ENCODE measurements at places on chromosomes 11 and 22.

GRCh38 chr11:15216678-15217077 lies 102.0 kb downstream of the INSC start:
- no peak for DNase-seq

- no peak for DNase-seq
Measured at GRCh38 chr11:120001178-120002090, 136.5 kb downstream of the TRIM29 start.

DNA sequence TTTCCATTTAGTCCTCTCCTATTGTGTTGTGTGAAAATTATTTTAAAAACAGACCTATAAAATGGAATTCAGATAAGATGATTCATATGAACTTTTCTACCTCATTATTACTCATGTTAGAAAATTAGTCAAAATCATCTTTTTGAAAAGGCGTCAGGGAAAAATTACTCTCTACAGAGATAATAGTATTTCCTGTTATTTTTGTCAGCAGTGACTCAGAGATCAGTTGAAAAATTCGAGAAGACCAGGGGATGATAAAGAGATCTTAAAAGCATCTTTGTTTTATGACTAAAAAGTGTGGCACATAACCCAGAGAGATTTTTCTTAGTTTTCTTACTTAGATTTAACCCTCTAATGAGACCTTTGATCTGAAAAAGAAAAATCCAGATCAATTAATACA lies 157.9 kb upstream of the CARD18 start:
- peak; percentile 67 for DNase-seq

GRCh38 chr11:62958547-62959421 lies 26.0 kb downstream of the SLC22A6 start:
- DNase-seq, result no peak

DNA sequence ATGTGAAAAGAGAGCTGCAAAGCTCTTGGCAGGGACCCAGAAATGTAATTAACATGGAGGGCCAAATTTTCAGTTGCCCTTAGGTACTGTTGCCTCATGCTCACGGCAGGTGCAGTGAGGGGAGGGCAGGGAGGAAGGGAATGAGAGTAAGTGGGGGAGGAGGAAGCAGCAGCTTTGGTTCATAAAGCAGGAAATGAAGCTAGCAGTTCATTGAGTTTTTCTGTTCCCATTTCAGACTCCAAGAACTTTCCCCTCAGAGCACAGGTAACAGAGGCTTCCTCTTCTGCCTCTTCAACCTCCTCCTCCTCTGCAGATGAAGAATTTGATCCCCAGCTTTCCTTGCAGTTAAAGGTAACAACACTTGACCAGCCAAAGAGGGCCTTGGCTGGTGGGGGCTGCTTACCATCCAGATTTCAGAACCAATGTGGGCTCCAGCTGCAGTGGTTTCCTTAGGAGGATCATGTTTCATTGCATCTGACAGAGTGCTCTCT lies 57.9 kb upstream of the PARVA start:
- DNase-seq, result no peak

DNA sequence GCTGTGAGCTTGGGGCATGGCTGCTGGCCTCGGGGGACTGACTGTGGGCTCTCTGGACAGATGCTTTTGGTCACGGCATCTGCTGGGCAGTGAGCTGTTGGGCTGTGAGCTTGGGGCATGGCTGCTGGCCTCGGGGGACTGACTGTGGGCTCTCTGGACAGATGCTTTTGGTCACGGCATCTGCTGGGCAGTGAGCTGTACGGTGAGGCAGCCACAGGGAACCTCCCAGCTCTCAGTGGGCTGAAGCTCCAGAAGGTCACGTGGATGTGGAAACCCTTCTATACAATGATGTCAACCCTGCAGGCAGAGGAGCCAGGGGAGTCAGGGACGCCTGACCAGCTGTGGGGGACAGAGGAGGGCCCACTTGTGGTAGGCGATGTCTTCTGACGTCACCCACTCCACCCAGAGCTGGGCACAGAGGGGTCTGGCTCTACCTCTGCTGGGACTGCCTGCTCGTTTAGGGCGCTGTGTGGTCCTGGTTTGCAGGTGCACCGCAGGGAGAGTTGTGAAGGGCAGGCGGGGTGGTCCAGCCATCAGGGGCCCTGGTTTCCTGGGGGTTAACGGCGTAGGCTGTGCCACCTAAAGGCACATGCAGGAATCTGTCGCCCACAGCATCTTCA lies 1331.3 kb downstream of the BRD1 start:
- no peak for DNase-seq

DNA sequence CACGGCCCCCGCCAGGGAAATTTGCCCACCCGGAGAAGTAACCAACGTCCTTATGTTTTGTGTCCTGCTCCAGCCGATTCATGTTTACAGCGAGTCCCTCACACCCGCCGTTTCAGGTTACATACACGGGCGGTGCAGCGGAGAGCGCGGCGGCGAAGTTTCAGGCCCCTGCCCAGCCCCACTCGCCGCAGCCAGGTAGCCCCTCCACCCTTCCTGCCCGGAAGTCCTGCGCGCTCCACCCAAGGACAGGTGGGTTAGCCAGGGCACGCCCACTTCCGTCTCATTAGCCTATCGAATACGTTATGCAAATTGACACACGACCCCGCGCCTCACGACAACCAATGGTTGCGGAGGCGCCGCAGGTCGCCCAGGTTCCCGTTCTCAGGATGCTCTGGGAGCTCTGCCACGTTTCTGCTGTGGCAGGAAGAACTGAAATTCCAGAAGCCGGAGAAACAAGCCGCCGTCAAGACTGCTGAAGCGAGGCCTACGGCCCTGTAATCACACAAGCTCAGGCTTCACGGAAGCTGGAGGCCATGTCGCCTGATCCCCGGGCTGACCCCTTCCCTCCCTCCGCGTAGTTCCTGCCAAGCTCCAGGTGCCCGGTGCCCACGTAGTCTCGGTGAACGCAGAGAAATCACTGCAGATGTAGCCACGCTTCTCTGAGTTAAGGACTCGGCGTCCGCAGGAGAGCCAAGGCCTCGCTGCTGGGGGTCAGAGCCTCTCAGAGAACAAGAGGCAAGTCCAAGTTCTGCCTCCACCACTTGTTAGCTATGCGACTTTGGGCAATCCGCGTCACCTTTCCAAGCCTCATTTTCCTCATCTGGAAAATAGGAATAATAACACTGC lies 22.4 kb upstream of the MYH9 start:
- DNase-seq, result no peak

- DNase-seq, result peak; percentile 29
Measured at GRCh38 chr11:74018331-74019005, 9.6 kb upstream of the UCP3 start.

DNA sequence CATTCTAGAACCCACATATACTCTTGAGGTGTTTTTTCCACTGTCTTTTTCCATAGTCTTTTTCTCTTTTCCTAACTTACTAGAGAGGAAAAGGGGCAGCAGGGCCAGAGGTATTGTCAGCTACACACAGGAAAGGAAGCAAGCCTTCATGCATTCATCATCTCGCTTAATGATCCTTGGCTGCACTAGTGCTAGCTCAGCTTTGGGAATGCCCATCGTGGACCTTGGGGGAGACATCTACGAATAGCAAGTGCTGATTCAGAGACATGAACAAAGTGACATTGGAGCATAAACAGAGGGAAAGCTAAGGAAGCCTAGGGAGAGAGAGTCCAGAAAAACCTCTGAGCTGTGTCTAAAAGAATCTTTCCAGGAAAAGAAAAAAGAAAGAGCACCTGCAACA lies 466.3 kb upstream of the ARHGAP42 start:
- DNase-seq, result no peak

- DNase-seq, result no peak
Measured at GRCh38 chr22:39697790-39698430, 127.4 kb downstream of the CACNA1I start.

DNA sequence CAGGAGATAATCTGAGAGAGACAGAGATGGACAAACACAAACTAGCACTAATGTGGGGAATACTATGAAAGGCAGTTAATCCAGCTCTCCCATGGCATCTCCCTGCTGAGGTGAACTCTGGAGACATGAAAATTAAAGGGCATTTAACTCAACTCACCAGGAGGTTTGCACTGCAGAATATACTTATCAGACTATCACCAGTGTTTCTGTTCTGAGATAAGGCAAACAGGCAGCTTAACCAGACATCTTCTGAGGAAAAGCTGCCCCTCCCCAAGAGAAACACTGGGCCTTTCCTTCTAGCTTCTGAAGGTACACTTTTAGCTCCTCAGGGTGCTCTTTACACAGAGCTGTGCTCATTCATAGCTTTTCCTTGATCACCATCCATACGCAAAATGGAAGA lies 85.5 kb downstream of the AMBRA1 start:
- DNase-seq, result no peak

- no peak for DNase-seq
Measured at GRCh38 chr11:65578667-65579066, 2.8 kb downstream of the EHBP1L1 start.

- no peak for DNase-seq
Measured at GRCh38 chr11:79006854-79007253, 432.2 kb upstream of the NARS2 start.

GRCh38 chr11:18987454-18988231 lies 48.4 kb upstream of the MRGPRX1 start:
- peak; percentile 63 for DNase-seq

DNA sequence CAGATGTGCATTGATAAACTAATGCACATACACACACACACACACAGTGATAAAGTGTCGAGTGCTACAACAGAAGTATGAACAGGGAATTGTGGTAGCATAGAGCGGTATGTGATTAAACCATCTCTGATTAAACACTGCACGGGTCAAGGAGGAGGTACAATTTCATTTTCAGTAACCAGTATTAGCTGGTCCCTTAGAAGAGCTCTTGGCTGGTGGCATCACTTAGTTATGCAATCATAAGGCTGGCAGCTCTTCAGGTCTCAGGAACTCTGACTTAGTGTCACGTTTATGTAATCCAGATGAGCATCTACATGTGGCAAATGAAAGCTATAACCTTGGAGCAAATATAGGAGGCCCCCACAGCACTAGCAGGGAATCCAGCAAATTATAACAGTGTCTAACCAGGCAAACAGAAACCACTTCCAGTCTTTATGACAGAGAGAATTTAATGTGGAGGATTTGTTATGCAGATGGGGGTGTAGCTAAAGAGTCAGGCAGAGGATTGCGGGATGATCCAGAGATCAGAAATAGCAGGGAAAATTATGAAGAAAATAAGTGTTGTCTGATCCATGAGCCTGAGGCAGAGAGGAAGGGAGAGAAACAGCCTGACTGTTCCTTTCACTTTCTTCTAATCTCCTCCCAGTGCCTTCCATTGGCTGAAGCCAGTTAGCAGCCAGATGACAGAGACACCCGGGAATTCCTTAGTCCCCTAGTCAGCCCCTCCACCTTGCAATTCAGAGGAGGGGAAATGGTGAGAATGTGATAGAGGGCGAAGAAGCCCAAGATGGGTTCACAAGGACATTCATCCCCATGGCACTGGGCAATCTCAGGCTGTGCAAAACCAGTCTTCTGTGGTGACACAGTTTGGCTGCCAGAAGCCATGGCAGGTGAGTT lies 533.1 kb upstream of the TENM4 start:
- peak; percentile 5 for DNase-seq

GRCh38 chr11:95790933-95791708 lies 823 bp downstream of the CEP57 start:
- DNase-seq, result peak; percentile 30

GRCh38 chr22:24186352-24186740 lies 5.1 kb downstream of the SUSD2 start:
- no peak for DNase-seq

DNA sequence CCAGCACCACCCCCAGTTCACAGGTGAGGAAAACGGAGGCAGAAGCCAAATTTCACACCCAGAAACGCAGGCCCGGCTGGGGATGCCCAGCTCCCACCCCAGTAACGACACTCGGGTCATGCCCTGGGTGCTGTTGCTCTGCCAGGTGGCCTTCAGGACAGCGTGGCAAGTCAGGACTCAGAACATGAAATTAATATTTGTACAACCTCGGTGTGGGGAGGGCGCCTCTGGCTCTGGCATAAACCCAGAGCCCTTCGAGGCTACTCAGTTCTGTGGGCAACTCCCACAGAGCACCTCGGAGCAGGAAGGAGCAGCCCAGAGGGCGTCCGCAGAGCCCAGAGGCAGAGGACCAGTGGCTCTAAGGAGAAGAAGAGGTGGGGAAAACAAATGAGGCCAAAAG lies 71.6 kb downstream of the CELSR1 start:
- DNase-seq, result no peak

DNA sequence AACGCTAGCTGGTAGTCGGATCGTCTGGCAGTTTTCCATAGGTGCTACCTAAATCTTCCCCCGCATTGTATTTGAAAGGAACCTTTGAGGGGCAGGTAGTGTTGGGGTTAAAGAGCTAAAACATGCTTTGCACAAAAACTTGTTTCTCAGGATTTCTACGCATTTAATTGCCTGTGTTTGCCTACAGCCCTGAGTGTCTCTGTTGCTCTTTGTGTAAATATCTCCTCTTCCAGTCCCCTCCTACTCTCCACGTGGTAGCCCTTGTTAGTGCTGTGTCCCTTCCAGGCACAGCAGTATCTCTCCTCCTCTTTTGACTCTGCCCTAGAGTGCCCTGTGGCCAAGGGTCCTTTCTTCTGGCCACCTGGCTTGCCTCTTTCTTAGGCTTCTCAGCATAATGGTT lies 81.7 kb downstream of the BARX2 start:
- no peak for DNase-seq

GRCh38 chr11:128318856-128319474 lies 268.4 kb downstream of the ETS1 start:
- DNase-seq, result no peak

GRCh38 chr22:18048441-18048898 lies 24.1 kb upstream of the MICAL3 start:
- DNase-seq, result peak; percentile 59

DNA sequence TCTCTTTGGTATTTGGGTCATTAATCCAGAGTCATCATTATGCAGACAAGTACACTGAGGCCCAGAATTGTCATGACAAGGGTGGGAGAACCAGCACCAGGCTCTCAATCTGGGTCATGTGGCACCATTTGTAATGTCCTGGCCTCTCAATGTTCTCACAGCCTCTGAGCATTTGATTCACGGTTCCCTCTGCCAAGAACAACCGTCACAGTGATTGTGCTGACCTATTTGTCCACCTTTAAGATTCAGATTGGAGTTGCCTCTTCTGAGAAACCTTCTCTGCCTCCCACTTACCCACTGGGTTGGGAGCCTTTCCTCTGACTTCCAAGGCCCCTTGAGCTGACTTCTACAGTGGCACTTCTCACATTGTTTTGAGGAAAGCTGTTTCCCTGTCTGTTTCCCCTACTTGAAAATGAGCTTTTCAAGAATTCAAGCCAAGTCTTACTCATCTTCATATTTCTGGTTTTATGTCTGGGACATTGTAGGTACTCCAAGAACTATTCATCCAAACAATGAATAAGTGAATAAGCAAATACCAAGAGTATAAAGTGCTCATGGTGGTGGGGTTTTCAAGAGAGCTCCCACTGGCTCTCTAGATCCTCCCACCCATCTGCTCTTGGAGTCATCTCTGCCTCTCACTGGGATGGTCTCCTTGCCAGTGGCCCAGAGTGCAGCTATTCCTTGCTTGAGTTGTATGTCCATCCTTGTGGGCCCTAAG lies 126.4 kb upstream of the E2F8 start:
- peak; percentile 55 for DNase-seq

- no peak for DNase-seq
Measured at GRCh38 chr11:63012430-63012829, 3.2 kb downstream of the SLC22A8 start.

DNA sequence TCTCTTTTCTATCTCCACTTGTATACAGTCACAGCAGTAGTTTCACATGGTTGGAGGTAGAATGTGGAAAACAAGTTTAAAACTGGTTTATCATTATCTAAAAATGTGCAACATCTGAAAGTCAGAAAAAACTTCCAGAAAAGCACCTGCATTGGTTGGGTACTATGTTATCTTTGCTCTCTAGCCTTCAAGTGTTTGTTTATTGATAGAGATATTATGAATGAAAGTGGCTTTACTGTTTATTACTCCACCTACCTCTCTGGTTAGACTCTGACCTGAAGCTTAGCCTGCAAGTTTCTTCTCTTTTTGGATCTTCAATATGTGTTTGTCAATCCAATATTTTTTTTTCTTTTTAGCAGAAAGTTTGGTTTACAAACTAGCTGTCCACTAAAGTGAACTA lies 2161.4 kb upstream of the RAG2 start:
- no peak for DNase-seq
